RCC 7860 (cell line): ENCODE measurements at places on chromosomes 7 and 10.

GRCh38 chr7:95172420-95172819, 151.9 kb downstream of the PON1 start:
- DNase-seq = no peak

- no peak for DNase-seq
These were observed 217.6 kb downstream of the MLLT10 start for GRCh38 chr10:21751341-21752310.

- DNase-seq = no peak
These were observed 1.4 kb downstream of the HTRA1 start for GRCh38 chr10:122462533-122463465.

DNA sequence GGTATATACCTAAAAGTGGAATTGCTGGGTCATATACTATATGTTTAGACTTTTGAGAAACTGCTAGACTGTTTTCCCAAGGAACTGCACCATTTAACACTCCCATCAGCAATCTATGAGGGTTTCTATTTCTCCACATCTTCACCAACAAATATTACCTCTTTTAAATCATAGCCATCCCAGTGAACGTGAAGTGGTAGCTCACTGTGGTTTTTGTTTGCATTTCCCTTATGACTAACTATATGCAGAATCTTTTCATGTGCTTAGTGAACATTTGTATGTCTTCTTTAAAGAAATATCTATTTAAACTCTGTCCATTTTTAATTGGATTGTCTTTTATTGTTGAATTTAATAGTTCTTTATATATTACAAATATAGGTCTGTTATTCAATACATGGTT, 115.8 kb upstream of the SEC61G start:
- peak; percentile 35 for DNase-seq

- no peak for DNase-seq
These were observed 2.0 kb upstream of the WBP1L start for GRCh38 chr10:102741726-102742237.

GRCh38 chr7:128161466-128162125, 79.5 kb upstream of the LEP start:
- no peak for DNase-seq

DNA sequence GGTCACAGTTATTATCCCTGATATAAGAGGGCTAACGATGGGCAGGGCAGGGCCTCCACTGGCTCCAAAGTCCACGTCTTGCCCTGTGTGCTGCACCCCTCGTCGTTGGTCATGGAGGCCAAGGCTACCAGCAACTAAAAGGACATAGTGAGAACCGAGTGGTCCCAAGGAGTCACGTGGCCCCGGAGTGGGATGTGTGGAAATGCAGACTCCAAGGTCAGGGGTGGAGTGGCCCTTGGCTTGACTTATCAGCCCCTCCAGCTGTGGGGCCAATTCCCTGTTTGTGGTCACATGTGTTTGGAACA, 30.7 kb downstream of the BTBD16 start:
- DNase-seq = no peak

- no peak for DNase-seq
These were observed 225.3 kb downstream of the GLRX3 start for GRCh38 chr10:130361351-130362105.

- no peak for DNase-seq
These were observed 301.8 kb upstream of the ZWINT start for GRCh38 chr10:56662765-56663447.

DNA sequence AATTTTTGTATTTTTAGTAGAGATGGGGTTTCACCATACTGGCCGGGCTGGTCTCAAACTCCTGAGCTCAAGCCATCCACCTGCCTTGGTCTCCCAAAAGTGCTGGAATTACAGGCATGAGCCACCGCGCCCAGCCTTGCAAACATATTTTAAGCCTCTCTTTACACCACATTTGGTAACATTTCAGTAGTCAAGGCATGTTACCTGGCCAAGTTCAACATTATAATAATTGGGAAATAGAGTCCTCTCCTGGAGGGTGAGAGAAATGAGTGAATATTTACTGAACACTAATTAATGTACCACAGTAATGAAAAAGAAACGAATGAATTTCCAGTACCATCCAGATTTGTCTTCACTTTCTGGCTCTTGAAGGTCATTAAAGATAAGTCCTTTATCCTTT, 10.0 kb upstream of the CNOT4 start:
- no peak for DNase-seq

- no peak for DNase-seq
These were observed 126.5 kb upstream of the HABP2 start for GRCh38 chr10:113426181-113426877.

GRCh38 chr7:124497176-124497575, 268.4 kb downstream of the GPR37 start:
- DNase-seq = no peak

- DNase-seq = no peak
These were observed 5.8 kb upstream of the AOC1 start for GRCh38 chr7:150846291-150847115.

- DNase-seq = no peak
These were observed 42.2 kb downstream of the ZWINT start for GRCh38 chr10:56318816-56319215.

- DNase-seq = no peak
These were observed at the start of gene COL1A2 for GRCh38 chr7:94394437-94395140. COL1A2 (plus strand) TSS chr7:94394895; CDS start chr7:94395032, 137 bp downstream.

GRCh38 chr7:121288894-121289293, 39.9 kb upstream of the WNT16 start:
- peak; percentile 98 for DNase-seq

GRCh38 chr7:46207931-46208634, 287.0 kb upstream of the IGFBP3 start:
- no peak for DNase-seq

GRCh38 chr7:94366163-94366562, 28.5 kb upstream of the COL1A2 start:
- DNase-seq = no peak

GRCh38 chr7:134619627-134620331, 26.9 kb upstream of the BPGM start:
- DNase-seq = peak; percentile 95

DNA sequence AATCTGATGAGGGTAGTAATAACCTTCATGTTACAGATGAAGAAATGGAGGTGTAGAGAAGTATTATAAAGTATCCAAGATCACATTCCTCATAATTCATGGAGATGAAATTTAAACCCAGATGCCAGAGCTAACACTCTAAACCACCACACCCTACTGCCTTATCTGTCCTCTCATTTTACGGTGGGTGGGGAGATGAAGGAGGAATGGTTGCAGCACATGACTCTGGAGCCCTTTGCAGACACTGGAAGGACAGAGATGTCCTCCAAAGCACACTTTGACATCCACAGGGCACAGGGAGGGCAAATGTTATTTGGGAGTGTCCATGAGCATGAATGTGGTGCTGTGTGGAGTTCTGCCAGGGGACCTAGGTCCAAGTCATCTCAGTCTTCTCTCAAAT, 1.1 kb downstream of the PLEKHS1 start:
- no peak for DNase-seq

DNA sequence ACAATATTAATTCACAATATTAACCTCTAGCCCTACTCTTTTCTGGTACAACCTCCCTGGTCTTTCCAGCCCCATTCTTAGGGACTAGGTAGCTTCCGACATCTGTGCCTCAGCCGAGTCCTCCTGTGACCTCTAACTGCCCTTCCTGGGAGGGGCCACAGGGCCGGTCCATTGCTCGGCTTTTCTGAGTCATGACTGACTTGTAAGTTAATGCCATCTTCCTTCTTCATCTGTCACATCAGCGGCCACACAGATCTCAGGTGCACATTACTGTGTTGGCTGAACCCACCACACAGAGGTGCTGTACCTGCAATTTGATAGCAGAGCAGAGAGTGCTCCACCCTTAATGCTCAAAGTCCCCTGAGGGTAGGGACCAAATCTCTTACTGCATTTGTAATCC, 4.1 kb upstream of the CPA4 start:
- no peak for DNase-seq

GRCh38 chr10:84423719-84424118, 95.3 kb downstream of the CCSER2 start:
- DNase-seq = no peak

- DNase-seq = no peak
These were observed 116.1 kb downstream of the POM121L12 start for GRCh38 chr7:53151496-53151895.

DNA sequence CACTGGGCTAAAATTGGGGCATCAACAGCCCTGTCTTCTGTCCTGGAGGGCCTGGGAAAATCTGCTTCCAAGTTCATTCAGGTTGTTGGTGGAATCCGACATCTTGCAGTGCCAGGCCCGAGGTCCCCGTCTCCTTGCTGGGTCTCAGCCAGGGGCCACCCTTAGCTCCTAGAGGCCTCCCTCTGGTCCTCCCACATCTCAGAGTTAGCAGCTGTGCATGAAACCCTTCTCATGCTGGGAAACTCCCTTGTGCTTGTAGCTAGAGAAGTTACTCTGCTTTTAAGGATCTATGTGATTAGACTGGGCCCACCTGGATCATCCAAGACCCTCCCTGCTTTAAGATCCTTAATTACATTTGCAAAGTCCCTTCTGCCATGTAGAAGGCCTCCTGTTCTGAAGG, 15.3 kb downstream of the HIP1 start:
- no peak for DNase-seq

DNA sequence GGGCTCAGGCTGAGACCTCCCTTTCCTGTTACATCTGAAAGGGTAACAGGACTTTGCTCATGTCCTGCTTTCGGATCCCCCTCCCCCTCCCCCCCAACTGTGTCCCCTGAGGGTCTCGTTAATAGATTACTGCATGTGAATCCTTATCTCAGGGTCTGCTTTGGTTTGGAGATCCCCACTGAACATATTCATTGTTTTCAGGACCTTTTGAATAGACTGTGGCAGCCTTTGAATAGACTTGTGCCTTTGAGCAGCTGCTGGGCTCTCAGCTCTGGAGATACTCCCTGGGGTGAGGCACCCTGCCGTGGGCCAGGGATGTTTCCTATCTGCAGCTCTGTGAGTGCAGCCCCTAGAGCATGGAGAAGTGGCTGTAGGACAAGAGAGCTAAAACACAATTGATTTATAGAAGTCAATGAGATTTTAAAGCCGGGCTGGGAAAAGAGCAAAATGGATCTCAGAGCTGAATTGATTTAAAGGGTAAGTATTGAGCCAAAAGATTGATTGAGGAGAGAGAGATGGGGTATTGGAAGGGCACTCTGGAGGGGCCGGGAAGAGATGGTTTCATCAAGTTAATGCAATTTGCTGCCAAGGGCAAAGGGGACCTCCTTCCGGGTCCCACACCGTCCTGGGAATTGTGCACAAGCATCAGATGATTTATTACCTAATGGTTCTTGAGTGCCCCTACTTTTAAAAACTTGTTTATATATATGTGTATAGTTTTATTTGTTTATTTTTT, 9.9 kb downstream of the ARHGAP22 start:
- DNase-seq = no peak

DNA sequence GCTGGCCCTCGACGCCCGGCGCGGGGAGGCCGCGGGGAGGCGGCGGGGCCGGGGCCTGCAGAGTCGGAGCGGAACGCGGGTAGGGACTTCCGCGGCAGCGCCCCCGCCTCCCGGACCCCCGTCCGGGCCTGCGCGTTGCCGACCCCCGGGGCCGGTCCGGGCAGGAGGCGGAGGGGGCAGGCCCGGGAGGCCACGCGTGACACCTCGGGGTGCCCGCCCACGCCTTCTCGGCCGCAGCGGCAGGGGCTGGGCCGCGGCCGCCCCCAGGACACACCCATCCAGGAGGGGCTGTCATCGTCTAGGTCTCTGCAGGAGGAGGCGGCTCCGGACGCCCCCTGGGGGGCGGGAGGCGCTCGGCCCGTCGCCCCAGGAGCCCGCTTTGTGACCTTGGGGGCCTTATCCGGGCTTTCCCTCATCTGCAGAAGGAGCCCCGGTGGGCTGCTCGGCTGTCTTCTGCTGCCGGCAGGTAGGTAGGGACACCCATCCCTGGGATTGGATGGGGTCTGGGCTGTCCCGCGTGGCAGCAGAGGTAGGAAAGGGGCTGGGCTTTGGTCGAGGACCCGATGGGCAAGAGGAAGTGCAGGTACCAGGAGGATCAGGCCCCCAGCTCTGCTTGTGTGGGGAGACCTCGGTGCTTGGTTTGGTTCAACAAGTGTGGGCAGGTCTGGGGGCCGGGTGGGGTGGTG, 569 bp downstream of the ZNF316 start:
- DNase-seq = peak; percentile 18
